ENCODE measurements at places on chromosomes 2 and 18. TPM values are rescaled to one million over a fixed set of nuclear protein-coding genes. Genes with fewer than 3 reads are reported as not detected.

The SOWAHC gene
- 21.1 TPM for total RNA-seq

The STAMBP gene
- total RNA-seq = 57.3 TPM

The STK16 gene
- total RNA-seq = 30.1 TPM

The IGFBP5 gene
- total RNA-seq = 0.19 TPM

The STK11IP gene
- 19.5 TPM for total RNA-seq

The FEV gene
- total RNA-seq = not detected

The PLEKHM3 gene
- total RNA-seq = 5.1 TPM

The GCG gene
- not detected for total RNA-seq

The MYOM1 gene
- total RNA-seq = 0.11 TPM

The ACVR1C gene
- not detected for total RNA-seq

The ARHGAP25 gene
- 0.13 TPM for total RNA-seq

The ALPI gene
- not detected for total RNA-seq

The FSIP2 gene
- not detected for total RNA-seq

The C2orf92 gene
- 0.81 TPM for total RNA-seq

The XRCC5 gene
- 202 TPM for total RNA-seq

The PLA2R1 gene
- 2.8 TPM for total RNA-seq

The WDR54 gene
- 77.2 TPM for total RNA-seq

The TWIST2 gene
- total RNA-seq = 19.4 TPM

The CCBE1 gene
- 5.8 TPM for total RNA-seq

The SPR gene
- 140 TPM for total RNA-seq

The ALPP gene
- total RNA-seq = 0.37 TPM

The RNPEPL1 gene
- total RNA-seq = 63.0 TPM

The HMSD gene
- 0.26 TPM for total RNA-seq

The ADAM17 gene
- total RNA-seq = 35.0 TPM

The HOXD1 gene
- total RNA-seq = 0.28 TPM

The CMPK2 gene
- total RNA-seq = 1.00 TPM

The PFN4 gene
- total RNA-seq = 1.1 TPM

The SDC1 gene
- 184 TPM for total RNA-seq

The CYP26B1 gene
- total RNA-seq = 12.9 TPM

The SRD5A2 gene
- total RNA-seq = 0.04 TPM

The ICOS gene
- total RNA-seq = not detected

The POMC gene
- not detected for total RNA-seq

The IL1F10 gene
- not detected for total RNA-seq

The SCRN3 gene
- total RNA-seq = 16.8 TPM

The POTEC gene
- total RNA-seq = not detected

The RAD51AP2 gene
- total RNA-seq = not detected

The LRATD1 gene
- total RNA-seq = not detected

The M1AP gene
- not detected for total RNA-seq

The ANTXR1 gene
- 167 TPM for total RNA-seq
